ENCODE measurements at places on chromosomes 12 and 14.
A peak's percentile ranks its signal among the peaks of the same experiment; 100 is the strongest.

DNA sequence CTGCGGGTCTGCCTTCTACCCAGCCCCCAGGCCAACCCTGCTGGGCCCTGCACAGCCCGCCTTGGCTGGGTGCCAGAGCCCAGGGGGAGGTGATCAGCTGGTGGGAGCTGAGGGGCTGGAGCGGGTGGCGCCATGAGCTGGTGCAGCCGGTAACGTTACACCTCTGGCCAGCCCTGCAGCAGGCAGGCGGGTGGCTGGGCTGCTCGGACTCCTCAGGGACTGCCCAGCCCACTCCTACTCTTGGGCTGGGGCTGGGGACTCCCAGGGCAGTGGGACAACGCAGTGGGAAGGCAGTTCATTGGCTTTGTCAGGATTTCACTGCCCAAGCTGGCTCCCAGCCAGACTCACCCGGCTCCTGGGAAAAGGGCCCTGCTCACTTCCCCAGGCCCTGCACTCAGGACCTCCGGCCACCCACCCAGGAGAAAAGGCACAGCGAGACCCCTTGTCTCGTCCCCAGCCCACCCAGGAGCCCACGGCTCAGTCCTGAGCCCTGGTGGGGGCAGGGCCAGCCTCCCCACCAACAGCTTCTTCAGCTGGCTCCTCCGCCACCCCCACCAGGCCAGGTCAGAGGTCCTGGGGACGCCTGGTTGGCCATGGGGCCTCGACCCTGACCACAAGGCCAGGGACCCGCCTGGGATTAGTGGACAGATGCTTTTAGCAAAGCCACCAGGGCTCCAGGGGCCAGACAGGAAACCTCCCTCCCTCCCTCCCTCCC lies 1.0 kb downstream of the PGF start:
- DNase-seq, result no peak

- no peak for DNase-seq
These were observed 57.1 kb downstream of the HECTD4 start for GRCh38 chr12:112325157-112325556.

DNA sequence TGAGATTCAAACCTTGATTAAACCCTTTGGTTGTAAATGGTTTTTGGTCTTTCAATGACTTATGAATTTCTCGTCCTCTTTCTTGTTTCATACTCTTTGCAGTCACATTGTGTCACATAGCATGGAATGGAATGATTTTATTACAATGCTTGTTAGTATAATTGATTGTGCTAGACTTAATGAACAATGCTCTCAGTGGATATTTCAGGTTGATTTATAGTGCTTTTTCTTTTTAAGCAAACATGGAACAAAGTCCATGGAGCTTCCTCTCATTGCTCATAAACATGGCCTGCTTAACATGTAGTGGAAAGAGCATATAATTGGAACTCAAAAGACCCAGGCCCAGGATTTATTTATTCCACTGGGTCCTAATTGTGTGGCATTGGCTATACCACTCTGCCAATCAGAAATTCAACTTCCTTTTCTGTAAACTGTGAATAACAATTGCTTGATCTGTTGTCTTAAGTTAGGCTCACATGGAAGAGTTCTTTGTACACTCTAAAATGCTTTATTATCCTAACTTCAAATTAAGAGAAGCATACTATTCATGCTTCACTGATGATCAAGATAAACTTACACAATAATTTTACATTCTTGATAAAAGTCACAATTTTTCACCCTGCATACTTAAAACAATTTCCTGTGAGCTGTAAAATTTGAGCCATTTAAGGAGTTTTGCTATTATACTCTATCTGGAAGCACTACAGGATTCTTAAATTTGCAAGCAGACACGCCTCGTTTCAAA lies 370.5 kb upstream of the PDE3A start:
- no peak for DNase-seq

DNA sequence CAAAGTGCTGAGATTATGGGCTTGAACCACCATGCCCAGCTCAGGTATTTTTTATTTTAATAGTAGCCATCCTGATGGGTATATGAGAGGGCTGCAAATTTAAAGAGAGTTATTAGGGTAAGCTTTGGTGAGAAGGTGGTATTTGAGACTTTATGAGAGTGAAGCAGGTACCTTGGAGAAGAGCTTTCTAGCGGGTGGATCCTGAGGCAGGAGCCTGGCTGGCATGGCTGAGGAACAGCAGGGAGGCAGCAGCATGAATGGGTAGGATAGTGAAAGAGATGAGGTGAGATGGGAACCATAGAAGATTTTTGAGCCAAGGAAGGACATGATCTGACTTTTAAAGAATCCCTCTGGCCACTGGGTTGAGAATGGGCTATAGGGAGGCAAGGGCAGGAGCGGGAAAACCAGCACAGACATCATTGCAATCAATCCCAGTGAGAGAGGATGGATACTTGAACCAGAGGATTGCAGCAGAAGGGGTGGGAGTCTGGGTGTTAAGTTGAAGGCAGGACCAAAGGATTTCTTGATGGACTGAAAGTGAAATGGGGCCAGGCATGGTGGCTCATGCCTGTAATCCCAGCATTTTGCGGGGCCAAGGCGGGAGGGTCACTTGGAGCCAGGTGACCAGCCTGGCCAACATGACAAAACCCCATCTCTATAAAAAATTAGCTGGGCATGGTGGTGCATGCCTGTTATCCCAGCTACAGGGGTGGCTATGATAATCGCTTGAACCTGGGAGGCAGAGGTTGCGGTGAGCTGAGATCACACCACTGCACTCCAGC lies 5.7 kb downstream of the SVOP start:
- no peak for DNase-seq

DNA sequence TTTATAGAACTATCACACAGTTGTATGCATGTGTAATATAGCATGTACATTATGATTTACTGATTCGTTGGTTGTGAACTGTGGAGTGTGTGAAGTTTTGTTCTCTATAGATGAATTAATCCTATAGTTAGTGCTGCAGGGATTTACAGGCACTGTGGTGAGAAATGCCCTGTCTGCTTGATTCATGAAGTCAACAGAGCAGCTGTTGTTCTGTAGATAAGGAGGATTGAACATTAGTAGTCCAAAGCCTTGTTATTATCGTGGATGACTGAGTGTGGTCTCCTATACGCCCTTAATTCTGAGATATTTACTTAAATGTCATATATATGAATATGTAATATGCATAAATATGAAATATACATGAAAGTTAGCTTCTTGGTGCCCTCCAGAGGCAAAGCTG lies 98.3 kb downstream of the DNAH10 start:
- DNase-seq, result no peak

DNA sequence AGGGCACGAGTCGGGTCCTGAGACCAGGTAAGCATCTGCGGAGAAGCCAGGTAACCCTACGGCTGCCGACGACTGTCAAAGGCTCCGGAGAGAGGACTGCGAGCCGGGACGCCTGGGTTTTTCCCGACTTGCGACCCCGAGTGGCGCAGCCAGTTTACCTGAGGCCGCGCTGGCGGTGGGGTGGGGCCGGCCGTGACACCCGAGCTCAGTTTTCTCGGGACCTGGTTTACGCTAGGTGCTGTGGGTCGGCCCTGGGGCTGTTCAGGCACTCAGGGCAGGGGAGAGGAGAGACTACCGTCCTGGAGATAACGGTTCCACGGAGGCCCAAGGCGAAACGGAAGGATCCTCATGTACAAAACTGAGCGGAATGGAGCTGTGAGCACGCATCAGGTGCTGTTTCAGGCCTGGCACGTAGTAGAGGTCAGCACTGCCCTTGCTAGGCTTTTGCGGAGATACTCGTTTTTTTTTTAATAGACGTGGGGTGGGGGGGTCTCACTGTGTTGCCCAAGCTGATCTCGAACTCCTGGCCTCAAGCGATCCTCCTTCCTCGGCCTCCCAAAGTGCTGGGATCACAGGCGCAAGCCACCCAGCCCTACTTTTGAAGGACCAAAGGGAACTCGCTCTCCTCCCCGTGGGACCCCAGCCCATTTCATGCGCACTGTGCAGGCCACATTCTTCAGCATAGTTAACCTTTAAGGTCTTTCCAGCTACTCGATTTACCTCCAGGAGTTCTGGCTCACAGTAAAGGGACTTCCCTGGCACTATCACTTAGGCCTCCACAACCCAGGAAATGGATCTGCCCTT lies 471 bp downstream of the MTRFR start:
- no peak for DNase-seq

DNA sequence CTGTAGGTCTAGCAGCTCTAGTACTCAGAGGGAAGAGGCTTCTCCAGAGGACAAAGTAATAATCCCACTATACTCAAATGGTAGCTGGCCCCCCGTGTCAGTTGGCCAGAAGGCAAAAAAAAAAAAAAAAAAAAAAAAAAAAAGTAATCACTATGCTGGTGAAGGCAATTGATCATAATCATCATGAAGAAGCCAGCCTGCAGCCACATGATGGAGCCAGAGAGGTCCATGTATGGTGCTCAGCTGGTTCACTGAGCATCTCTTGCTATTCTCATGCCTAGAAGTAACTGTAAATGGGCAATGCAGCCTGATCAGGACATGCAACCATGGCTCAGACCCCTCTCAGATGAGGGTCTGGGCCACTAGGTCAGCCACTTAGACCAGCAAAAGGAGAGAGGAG lies 378.8 kb downstream of the MED13L start:
- no peak for DNase-seq

GRCh38 chr14:68937471-68938270 lies 41.4 kb downstream of the ACTN1 start:
- peak; percentile 59 for DNase-seq

- no peak for DNase-seq
These were observed 18.0 kb downstream of the LRRC74A start for GRCh38 chr14:76844223-76844622.

- no peak for DNase-seq
These were observed 36.5 kb upstream of the SSTR1 start for GRCh38 chr14:38171197-38171596.

GRCh38 chr12:3556716-3557115 lies 65.7 kb downstream of the PRMT8 start:
- no peak for DNase-seq

- DNase-seq, result no peak
These were observed 56.6 kb downstream of the SUDS3 start for GRCh38 chr12:118432812-118433545.

DNA sequence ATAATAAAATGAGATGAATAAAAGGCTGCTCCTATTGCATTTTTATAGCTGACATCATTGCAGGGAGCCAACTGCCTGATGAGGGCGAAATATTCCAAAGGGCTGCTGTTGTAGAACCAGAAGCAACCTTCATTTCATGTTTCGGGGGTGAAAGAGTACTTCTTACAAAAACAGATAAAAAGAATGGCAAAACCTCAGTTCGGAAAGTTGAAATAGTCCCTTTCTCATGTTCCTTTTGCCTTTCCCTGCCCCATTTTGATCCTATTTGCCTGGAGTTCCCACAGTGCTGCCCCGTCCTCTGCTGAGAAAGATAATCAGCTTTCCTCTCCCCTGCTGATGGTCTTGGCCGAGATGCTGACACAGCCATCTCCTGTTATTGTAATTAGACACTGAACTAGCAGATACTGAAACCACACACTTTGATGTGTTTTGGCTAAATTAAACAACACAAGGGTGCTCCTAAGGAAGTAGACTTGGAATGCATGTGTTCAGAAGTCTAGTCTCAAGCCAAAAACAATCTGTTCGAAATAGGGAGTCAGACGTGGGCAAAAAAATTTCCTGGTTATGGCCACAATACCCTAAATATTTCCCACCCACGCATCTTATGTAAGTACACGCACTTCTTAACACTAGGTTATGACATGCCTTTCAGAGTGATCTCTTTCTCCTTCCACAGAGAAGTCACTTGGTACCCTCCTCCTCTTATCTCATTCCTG lies 117.2 kb downstream of the PPM1H start:
- peak; percentile 11 for DNase-seq

DNA sequence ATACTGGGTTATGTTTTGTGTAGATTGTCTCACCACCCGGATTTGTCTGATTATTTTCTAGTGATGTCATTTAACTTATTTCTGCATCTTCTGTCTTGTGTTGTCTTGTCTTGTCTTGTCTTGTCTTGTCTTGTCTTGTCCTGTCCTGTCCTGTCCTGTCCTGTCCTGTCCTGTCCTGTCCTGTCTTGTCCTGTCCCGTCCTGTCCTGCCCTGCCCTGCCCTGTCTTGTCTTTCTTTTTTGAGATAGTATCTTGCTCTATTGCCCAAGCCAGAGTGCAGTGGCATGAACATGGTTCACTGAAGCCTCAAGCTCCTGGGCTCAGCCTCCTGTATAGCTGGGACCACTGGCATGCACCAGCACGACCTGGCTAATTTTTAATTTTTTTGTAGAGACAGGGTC lies 25.6 kb downstream of the DERA start:
- peak; percentile 32 for DNase-seq

GRCh38 chr12:62684570-62685295 lies 218.1 kb downstream of the MON2 start:
- no peak for DNase-seq
